Activated gamma-delta T cell treated with anti-CD3 and anti-CD28 coated beads, Interleukin-2, amount 50 U/mL, for 16 hours (primary cell): ENCODE measurements at places on chromosomes 4 and X.

DNA sequence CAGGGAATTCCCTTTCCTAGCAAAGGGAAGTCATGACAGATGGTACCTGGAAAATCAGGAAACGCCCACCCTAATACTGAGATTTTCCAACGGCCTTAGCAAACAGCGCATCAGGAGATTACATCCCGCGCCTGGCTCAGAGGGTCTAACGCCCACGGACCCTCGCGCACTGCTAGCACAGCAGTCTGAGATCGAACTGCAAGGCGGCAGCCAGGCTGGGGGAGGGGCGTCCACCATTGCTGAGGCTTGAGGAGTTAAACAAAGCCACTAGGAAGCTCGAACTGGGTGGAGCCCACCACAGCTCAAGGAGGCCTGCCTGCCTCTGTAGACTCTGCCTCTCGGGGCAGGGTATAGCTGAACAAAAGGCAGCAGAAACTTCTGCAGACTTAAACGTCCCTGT is 507.7 kb downstream of the ZIC3 start:
- no peak for DNase-seq

DNA sequence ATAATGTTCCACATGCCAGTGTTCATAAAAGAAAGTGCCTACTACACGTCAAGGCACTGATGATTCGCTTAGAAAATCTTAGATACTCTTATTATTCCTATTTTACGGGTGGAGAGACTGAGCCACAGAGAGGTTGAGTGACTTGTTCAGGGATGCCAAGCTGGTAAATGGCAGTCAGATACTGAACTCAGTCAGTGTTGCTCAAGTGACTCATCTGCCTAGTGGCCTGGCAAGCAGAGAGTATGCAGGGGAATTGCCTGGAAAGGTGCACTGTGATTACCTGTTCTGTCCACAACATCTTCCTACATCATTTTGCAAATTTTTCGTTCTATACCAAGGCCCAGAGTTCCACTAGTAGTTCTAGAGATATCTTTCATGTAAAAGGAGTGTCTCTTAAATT is 68.4 kb downstream of the RAPGEF2 start:
- no peak for DNase-seq

DNA sequence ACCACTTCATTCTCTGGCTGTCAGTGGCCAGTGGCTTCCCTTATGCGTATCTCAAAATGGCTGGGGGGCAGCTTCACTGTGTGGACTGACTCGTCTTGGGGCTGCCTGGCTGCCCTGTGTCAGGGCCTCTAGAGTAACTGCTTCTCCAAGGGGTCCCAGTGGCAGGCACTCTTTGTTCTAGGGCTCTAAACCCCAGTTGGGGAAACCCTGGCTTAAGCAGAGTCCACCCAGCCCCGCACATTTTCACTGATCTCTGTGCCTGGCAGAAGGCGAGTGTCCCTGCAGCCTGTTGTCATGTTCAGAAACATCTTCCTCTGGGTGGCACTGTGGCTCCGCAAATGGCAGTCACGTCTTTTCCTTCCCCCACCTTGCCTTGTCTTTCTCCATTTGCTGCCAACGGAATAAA is 59.7 kb downstream of the NBDY start:
- DNase-seq = peak; percentile 47

DNA sequence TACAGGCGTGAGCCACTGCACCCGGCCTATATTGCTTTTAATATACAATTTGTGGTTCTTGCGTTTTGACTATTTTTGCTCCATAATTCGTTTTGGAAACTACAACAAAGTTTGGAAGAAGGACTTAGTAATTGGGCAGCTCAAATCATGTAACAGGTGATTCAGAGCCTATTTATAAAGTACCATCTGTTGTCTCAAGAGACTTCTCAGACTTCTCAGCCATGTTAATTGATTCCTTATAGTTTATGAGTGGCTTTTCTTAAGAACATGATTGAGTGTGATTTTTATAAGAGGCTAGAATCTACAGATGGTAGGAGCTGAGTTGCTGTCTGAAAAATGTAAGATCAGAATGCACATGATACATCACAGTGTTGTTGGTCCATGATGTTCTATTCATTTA is 240.2 kb downstream of the ADGRL3 start:
- DNase-seq = no peak

DNA sequence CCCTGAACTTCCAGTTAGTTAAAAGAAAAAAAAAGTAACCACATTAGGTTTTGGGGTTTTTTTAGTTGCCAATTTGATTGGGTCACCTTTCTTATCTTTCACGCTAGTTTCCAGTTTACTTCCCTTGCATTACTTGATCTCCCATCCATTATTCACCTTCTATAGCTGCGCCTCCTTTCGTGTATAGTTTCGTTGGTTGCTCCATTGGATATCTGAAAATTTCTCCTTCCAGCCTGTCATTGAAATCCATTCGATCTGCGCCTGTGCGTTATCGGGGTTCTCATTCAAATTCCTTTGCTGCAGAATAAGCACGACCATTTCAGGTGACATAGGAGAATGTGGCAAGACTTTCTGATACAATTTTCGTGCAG is 764 bp downstream of the TRAPPC11 start:
- DNase-seq = no peak

DNA sequence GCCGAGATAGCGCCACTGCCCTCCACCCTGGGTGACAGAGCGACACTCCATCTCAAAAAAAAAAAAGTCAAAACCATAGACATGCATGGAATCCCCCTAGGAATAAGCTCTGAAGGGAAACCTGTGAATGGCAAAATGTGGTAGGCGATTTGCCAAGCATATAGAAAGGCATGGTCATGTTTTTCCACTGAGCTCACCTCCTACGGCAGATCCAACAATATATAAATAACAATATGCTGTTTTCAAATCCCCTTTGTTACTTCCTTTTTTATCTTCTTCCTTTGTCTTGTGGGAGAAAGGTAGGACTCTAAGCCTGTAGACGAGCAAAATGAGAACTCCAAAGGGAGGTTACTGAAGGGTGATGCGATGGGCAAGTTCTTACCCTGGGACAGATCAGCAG is 219.0 kb downstream of the PALLD start:
- DNase-seq = no peak

DNA sequence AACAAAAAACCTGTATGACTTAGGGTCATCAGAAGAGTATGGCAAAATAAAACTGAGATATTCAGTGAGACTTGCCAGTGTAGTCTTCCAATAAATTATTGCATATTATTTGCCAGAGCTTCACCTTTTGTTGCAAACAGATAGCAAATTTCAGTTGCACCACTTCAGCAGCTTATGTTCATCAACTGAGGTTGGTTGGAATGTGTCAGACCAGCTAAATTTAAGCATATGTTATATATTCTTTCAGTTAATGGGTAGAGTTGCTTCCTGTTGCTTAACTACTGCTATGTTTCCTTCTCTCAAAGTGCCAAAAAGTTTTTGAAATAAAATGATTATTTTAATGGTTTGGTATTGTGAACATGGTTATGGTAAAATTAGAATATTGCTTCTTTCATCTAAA is 61.5 kb downstream of the GALNT7 start:
- DNase-seq = no peak

- no peak for DNase-seq
Observed at GRCh38 chrX:118497180-118497818, 1.7 kb downstream of the DOCK11 start.

GRCh38 chrX:20547611-20548051 is 280.9 kb upstream of the RPS6KA3 start:
- DNase-seq = no peak

GRCh38 chrX:68355629-68355920 is 77.7 kb downstream of the OPHN1 start:
- DNase-seq = no peak

DNA sequence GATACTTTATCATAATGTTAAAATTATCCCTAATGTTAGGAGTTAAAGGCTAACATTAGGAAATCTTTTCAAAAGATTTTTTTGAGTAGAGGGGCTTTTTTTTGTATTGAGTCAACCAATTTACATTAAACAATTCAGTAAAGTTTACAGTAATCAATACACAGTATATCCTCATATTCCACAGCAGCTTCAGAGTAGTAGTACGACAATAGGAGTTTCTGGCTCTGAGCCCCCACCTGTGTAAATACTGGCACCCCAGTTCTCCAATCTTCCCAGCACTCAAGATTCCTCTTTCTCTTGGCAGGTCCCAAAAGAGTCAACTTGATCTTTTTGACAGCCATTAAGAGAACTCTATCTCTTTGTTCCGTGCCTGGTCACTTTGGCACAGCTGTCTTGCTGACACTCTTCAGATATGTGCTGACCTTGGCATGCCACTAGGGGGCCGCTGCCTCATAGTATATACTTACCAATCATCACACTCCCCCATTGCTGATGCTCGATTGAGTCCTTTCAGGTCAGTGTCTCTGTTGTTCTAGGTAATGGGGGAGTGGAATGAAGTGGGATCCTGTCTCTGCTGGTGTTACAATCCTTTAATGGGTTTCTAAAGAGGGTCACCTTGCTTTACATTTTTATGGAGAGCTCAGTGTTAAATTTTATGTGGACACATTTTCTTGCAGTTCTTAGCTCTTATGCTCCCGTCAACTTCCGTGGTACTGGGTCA is 19.5 kb upstream of the CCNI start:
- DNase-seq = peak; percentile 58

- no peak for DNase-seq
Observed at GRCh38 chrX:15977644-15978043, 123.0 kb upstream of the AP1S2 start.

DNA sequence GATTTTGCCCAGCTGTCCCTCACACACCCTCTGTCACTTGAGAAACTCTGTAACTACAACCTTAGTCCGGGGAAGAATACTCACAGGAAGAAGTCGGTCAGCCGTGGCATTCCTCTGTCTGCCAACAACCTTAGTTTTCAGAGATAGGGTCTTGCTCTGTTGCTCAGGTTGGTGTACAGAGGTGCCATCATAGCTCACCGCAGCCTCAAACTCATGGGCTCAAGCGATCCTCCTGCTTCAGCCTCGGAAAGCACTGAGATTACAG is 12.2 kb upstream of the SPCS3 start:
- no peak for DNase-seq

GRCh38 chr4:186878203-186878776 is 154.6 kb upstream of the FAT1 start:
- no peak for DNase-seq

- no peak for DNase-seq
Observed at GRCh38 chr4:37625499-37625898, 60.7 kb downstream of the RELL1 start.

DNA sequence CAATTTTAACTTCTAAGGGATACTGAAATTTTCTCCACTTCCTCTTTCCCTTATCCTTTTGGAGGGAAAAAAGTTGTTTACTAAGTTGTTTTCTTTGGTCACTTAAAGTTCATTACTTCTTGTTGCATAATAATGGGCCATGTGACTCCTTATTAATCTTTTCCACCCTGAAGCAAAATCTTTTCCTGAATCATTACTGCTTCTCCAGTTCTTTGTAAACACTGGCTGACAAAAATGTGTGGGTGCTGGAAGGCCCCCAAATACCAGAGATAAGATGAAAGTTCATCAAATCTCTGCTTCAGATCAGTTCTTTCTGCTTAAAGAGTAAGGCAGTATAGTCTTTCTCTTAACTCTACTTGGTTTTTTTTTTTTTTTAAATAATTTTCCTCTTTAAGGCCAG is 108.9 kb upstream of the NHS start:
- DNase-seq = no peak

- no peak for DNase-seq
Observed at GRCh38 chrX:118254611-118255010, 91.3 kb upstream of the WDR44 start.

- DNase-seq = no peak
Observed at GRCh38 chr4:64940698-64941097, 531.4 kb upstream of the TECRL start.

- DNase-seq = no peak
Observed at GRCh38 chr4:1208266-1208961, 36.0 kb upstream of the SPON2 start.

DNA sequence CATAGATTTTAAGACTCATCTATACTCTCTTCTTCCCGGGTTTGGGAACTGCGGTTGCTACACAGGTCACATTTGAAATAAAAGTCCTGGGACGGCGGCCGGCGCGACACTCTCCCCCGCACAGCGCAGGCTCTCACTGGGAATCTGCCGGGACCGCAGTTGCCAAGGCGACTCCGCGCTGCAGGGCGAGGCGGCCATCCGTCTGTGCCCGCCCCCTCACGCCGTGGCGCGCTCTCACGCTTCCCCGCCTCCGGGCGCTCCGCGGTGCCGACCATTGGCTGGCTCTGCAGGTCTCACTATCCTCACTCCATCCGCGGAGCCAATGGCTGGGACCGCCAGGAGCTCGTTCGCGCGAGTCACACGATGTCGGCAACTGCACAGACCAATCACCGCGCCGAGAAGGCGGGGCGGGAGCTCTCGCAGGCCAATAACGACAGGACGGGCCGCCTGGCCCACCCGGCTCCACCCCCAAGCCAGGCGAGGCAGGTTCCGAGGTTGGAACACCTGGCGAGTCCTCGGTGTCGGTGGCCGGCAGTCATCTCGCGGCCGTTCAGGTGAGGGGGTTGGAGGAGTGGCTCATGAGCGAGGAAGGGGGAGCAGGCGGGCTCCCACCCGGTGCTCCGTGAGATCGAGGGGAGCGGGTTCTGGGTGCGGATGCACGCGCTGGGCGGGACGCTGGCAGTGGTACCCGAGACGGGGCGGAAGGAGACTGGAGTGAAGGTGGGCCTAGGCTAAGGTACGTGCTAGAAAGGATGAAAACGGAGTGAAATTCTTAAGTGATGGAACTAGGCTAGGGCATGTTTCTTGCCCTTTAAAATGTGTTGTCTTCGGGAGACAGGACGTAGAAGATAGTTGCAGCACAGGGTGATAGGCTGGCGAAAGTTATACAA is at the start of gene MSMO1:
Gene MSMO1, plus strand, starts transcription at position 459 of the 890 bp plus-strand sequence. CDS start 5,702 bp downstream, outside the sequence.
- DNase-seq = peak; percentile 95

DNA sequence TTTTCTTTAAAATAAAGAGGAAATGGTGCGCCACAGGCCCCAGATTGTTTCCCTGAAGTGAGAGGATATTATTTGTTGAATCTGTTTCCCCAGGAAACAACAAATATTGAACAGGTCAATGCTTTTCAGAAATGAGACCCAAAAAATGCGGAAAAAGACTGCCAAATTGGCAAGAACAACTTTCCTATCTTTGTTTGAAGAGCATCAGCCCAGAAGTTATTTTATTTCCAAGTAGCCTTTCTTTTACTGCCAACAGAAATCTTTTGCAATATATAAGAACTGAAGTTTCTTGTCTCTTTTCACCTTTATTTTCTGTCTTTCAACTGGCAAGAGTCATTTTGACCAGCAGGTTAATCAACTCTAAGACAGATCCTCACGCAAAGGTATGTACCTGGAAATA is at the start of gene SMR3A:
Gene SMR3A, plus strand, starts transcription at position 301 of the 400 bp plus-strand sequence. CDS start 1,356 bp downstream, outside the sequence.
- no peak for DNase-seq

DNA sequence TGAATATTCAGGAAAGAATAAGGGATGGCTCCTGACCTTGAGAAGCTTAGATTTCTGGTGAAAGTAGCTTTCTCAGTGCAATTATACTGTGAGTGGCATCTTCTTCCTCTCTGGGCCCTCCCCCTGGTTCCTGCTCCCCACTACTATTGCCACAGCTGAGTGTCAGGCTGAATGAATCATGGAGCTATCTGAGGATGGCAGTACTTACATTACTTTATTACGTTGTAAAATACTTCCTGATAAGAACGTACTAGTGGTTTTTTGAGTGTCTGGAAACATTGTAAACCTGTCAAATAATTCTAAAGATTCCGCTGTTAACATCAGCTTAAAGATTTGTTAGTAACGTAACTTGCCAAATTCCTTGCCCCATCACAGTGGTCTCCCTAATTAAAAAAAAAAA is 36.2 kb downstream of the ARHGAP10 start:
- DNase-seq = no peak

GRCh38 chr4:18666322-18666721 is 644.8 kb upstream of the LCORL start:
- no peak for DNase-seq

GRCh38 chr4:20646287-20646686 is 54.0 kb upstream of the PACRGL start:
- DNase-seq = no peak
